ENCODE measurements at places on chromosomes 1 and 21.

- no peak for DNase-seq
These were observed at the start of gene NTNG1 for GRCh38 chr1:107140703-107141490. Gene NTNG1 (plus strand): TSS chr1:107141039.

- DNase-seq = no peak
These were observed 8.2 kb downstream of the PNRC2 start for GRCh38 chr1:23967871-23968270.

DNA sequence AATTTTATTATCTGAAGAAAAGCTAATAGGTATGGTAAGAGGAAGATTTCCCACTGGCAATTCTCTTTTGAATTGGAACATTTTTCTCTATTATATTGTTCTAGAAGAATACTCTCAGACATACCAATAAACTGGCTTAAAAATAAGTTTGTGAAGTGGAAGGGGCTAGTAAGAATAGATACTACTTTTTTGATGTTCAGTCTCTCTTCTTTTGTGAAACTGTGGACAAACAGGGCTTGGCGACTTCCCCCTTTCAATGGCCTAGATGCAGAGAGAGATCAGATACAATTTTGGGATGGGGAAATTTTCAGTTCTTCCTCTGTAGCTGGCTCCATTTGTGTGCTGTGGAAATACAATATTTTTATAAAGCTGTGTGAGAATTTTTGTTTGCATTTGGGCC lies 2.5 kb downstream of the PBX1 start:
- DNase-seq = no peak

GRCh38 chr1:81144240-81144825 lies 656.4 kb upstream of the ADGRL2 start:
- DNase-seq = no peak

DNA sequence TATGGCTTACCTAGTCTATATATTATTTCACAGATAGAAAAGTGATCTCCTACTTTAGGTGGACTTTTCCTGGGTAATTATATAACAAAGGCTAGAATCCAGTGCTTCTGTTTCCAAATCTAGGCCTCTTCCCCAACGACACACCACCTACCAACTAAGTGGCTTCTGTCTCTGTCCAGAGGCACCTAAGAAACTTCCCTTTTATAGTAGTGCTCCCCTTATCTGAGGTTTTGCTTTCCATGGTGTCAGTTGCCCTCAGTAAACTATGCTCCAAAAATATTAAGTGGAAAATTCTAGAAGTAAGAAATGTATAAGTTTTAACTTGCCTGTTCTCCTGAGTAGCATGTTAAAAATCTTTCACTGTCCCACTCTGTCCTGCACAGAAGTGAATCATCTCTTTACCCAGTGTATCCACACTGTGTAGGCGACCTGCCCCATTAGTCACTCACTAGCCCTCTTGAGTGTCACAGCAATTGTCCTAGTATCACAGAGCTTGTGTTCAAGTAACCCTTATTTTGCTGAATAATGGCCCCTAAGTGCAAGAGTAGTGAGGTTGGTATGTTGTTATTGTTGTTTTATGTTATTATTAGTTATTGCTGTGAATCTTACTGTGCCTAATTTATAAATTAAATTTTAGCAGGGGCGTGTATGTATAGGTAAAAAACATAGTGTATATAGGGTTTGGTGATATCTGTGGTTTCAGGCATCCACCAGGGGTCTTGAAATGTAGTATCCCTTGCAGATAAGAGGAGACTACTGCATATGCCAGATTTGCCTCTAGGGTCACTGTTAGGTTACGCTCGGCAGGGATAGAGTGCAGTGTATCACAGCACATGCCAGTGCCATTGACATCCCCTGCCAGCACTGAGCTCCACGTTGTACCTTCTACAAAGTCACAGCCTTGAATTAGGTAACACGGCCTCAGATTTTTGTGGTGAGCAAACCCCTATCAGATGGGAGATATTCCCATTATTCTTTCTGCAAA lies 14.7 kb upstream of the CD53 start:
- DNase-seq = no peak

GRCh38 chr1:180646093-180646492 lies 14.3 kb downstream of the XPR1 start:
- DNase-seq = no peak

GRCh38 chr1:201318504-201319340 lies 35.4 kb downstream of the PKP1 start:
- DNase-seq = no peak

DNA sequence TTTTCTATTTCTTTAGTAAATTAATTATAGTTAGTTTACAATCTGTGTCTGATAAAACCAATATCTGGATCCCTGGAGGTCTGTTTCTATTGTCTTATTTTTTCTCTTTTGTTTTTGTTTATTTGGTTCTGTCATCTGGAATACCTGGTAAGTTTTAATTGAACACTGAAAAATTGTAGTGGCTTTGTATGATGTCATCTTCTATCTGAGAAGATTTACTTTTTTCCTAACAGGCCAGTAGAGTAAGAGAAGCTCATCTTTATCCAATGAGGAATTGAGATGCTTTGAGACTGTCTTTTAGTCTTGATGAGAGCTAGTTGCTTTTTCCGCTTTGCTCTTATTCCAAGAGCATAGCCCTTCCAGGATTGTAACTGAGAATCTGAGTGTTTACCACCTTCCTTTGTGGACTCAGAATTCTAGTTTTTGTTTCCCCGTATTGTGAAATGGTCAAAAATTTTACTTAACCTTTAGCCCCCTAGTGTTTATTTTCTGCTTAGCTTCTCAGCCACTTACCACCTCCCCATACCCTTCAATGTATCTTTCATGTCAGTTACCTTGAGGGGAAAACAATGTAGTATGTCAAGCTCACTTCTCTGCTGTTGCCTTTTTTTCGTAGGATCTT lies 25.0 kb downstream of the PTGFRN start:
- DNase-seq = no peak

DNA sequence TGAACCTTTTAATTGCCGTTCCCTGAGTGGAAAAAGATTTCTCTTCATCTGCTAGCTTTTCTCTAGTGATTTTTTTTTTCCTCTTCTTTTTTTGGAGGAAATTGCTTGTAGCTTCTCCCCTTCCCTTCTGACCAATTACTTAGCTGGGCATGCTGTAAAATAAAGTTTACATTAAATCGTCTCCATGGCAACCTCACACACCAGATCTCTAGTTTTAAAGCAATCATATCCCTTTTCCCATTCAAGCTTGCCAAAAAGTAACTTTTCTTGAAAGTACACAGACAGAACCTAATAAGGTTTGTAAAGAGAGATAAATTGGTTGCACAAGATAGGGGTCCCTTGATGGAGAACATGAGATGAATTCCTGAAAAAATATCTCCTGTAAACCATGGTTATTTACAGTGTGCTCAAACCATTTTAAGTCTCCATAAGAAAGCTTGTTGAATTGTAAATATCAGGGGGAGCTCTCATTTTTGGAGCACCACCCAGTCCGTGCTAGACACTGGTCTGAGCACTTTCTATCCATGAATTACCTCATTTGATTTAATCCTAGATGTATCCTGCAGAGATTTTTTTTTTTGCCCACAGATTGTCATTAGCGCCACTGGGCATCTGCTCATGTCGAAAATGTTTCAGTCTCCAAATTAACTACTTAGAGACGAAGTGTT lies 32.6 kb upstream of the HTR1D start:
- no peak for DNase-seq

Data from activated T-cell treated with anti-CD3 and anti-CD28 coated beads for 1 hour (primary cell).